Muscle of leg (tissue), 16 donors: ENCODE measurements at places on chromosomes 6 and 20. TPM values are rescaled to one million over a fixed set of nuclear protein-coding genes. Genes with fewer than 3 reads are reported as not detected.

Gene DCDC2
- polyA plus RNA-seq, result 0.26 TPM

Gene PTCRA
- not detected for polyA plus RNA-seq

Gene EMILIN3
- 52.3 TPM for polyA plus RNA-seq

Gene PREX1
- 24.0 TPM for polyA plus RNA-seq

Gene ASF1A
- polyA plus RNA-seq, result 17.3 TPM

Gene SLC16A10
- 1.9 TPM for polyA plus RNA-seq

Gene PMEPA1
- 17.0 TPM for polyA plus RNA-seq

Gene F13A1
- 64.9 TPM for polyA plus RNA-seq

Gene MRPL18
- 69.1 TPM for polyA plus RNA-seq

Gene PDE7B
- polyA plus RNA-seq, result 7.5 TPM

Gene ARMH2
- polyA plus RNA-seq, result not detected

Gene SLC22A16
- 0.29 TPM for polyA plus RNA-seq

Gene CGA
- 0.50 TPM for polyA plus RNA-seq

Gene HMGCLL1
- 8.6 TPM for polyA plus RNA-seq

Gene CASS4
- 7.7 TPM for polyA plus RNA-seq

Gene PPIL6
- polyA plus RNA-seq, result 7.4 TPM

Gene SLC35D3
- polyA plus RNA-seq, result 0.07 TPM

Gene COL19A1
- polyA plus RNA-seq, result 2.8 TPM

Gene C20orf173
- not detected for polyA plus RNA-seq

Gene SLC22A2
- polyA plus RNA-seq, result 0.12 TPM

Gene NKX2-4
- not detected for polyA plus RNA-seq

Gene TNF
- polyA plus RNA-seq, result 0.26 TPM

Gene PNPLA1
- polyA plus RNA-seq, result 0.14 TPM

Gene DEFB132
- polyA plus RNA-seq, result not detected

Gene SLC29A1
- polyA plus RNA-seq, result 94.2 TPM

Gene ADGB
- not detected for polyA plus RNA-seq

Gene GRIK2
- polyA plus RNA-seq, result 1.5 TPM

Gene NOX3
- polyA plus RNA-seq, result not detected

Gene DAAM2
- polyA plus RNA-seq, result 39.9 TPM

Gene ULBP2
- polyA plus RNA-seq, result not detected

Gene PRSS35
- polyA plus RNA-seq, result 55.4 TPM

Gene CDSN
- polyA plus RNA-seq, result not detected

Gene LGSN
- polyA plus RNA-seq, result not detected

Gene LHFPL5
- not detected for polyA plus RNA-seq

Gene FUCA2
- polyA plus RNA-seq, result 25.4 TPM

Gene ZNF391
- polyA plus RNA-seq, result 4.8 TPM

Gene TTK
- 7.0 TPM for polyA plus RNA-seq

Gene SLC32A1
- not detected for polyA plus RNA-seq
